ENCODE measurements at places on chromosomes 1 and 21. TPM values are rescaled to one million over a fixed set of nuclear protein-coding genes. Genes with fewer than 3 reads are reported as not detected.

Gene LCE2B
- not detected for total RNA-seq

Gene FTCD
- total RNA-seq: 0.41 TPM

Gene F3
- total RNA-seq: 43.3 TPM

Gene CDC42BPA
- 7.5 TPM for total RNA-seq

Gene SLC22A15
- total RNA-seq: 0.60 TPM

Gene ERG
- total RNA-seq: 0.25 TPM

Gene KLHDC9
- total RNA-seq: not detected

Gene PPM1J
- total RNA-seq: 0.10 TPM

DNA sequence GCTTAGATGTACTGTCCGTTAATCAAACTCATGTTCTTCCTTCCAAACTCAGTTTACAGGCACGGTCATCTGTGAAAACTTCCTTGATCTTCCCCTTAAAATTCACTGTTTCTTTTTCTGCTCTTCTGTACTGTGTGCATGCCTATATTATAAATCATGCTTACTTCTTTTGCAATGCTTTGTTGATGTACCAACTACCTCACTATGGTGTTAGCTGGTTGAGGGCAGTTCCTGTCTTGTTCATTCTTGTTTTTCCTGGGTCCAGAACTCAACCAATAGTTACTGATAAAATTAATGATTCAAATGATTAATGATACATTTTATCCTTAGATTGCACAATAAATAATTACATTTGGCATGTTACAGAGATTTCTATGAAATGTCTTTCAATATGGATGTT lies 163.8 kb downstream of the CHRM3 start:
- DNase-seq: no peak

- DNase-seq: no peak
Observed at GRCh38 chr21:41213021-41213420, 45.1 kb downstream of the BACE2 start.

DNA sequence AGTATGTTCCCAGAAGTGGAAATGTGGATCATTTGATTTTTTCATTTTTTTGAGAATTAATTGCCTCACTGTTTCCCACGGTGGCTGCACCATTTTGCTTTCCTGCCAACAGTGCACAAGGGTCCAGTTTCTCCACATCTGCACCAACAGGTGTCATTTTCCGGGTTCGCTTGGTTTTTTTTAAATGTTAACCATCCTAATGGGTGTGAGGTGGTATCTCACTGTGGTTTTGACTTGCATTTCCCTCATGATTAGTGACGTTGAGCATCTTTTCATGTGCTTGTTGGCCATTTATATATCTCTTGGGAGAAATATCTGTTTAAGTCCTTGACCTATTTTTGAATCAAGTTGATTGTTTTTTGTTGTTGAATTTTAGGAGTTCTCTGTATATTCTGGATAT lies 3.0 kb downstream of the COL6A2 start:
- DNase-seq: no peak

DNA sequence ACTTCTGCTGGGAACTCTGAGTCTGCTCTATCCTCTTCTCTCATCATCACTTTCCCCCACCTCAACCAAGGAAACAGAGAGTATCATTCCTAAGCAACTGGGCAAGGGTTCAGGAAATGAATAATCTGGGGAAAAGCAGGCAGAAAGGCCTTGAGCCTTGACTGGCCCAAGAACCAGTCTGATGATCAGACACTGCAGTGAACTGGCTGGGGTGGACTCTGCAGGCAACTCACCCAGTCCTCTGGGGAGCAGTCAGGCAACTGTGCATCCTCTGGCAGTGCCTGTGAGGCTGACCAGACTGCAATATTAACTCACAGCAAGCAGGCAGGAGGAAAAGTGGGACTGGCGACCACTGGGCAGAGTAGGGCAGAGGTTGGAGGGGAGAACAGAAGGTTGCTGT lies 991 bp downstream of the ANKRD35 start:
- DNase-seq: no peak

- DNase-seq: peak; percentile 29
Observed at GRCh38 chr1:64476251-64476952, 6.5 kb downstream of the CACHD1 start.

GRCh38 chr1:214927796-214928195 lies 154.7 kb upstream of the KCNK2 start:
- DNase-seq: no peak

- no peak for DNase-seq
Observed at GRCh38 chr21:44711327-44712202, at the start of gene TSPEAR. TSPEAR (minus strand) TSS chr21:44711572; CDS start chr21:44711514, 58 bp downstream.

DNA sequence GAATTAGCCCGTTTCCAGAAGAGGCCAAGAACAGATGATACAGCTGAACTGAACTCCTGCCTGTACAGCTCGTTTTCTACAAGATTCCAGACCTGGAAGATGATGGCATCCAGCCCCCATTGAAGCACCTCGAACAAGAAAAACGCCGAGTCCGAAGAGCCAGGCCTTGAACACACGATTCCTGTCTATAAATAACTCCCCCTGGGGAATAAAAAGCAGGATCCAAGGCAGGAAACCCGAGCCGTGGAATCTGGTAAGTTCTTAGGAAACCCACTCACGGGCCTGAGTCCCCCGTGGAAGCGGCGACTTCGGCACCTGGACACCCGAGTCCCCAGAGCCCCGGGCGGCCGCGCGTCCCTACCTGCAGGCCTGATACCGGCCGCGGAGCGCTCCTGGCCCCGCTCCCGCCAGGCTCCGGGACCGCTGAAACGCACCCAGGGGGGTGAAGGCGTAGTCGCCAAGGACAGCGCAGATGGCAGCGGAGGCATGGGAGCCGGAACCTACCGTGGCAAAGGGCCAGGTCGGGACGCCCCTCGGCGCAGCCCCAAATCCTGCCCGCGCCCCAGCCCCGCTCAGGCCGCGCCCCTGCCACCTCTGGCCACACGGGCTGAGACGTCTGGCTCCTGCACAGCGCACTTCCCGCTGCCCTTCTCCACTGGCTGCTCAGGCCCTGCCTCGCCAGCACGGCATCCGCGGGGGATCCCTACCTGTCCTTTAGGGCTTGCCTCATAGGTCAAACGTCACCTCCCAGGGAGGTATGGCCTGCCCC lies 14.0 kb upstream of the HLCS start:
- DNase-seq: no peak

DNA sequence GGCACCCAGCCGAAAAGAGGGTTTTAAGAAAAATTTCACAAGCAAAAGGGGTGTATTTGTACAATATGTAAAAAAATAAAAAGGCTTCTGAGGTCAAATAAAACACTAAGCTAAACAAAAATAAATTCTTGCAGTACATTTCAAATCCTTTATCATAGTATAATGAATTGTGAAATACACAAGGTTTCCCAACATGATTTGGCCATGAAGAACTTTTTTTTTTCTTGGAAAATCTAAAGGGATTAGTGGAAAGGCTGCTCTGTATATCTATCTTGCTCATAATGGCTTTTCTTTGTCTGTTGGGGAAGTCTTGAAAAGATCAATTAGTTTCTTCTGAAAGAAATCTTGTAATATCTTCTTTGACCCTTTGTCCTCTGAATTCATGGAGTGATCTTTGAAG lies 593.4 kb downstream of the PLPP3 start:
- no peak for DNase-seq

DNA sequence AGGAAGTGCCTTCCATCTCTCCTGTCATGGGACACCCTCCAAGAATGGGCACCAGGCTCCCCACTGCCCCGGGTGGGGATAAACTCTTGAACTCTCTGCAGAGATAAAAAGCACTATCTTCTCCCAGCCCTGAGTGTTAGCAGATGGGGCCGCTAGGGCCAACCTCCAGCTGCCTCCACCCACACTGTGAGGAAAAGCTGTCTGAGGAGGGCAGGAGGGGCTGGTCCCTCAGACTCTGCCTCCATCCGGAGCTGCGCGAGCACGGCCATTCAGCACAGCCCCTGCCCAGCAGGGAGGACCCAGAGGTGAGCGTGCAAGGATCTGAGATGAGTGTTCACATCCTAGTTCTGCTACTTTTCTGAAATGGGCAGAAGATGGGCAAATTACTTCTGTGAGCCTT lies 51.8 kb upstream of the TRABD2B start:
- no peak for DNase-seq

DNA sequence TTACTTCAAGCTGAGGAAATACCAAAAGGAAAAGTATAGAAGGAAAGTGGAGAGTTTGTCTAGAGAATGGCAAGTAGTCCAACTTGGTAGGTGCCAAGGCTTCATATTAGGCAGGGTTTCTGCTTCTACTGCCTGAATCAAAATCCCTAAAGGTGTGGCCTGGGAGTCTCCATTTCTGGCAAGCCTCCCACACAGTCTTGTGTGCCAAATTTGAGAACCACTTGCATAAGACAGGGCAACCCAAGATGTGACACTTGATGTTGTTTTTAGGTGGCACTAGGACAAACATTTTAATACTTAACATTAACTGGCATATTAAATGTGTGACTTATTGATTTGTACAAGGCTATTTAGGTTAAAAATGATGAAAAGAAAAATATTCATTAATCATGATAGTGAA lies 60.1 kb downstream of the ATG4C start:
- DNase-seq: no peak

GRCh38 chr1:206961668-206962067 lies 8.6 kb downstream of the FCAMR start:
- DNase-seq: no peak

GRCh38 chr1:59952065-59952464 lies 25.5 kb upstream of the CYP2J2 start:
- DNase-seq: no peak

DNA sequence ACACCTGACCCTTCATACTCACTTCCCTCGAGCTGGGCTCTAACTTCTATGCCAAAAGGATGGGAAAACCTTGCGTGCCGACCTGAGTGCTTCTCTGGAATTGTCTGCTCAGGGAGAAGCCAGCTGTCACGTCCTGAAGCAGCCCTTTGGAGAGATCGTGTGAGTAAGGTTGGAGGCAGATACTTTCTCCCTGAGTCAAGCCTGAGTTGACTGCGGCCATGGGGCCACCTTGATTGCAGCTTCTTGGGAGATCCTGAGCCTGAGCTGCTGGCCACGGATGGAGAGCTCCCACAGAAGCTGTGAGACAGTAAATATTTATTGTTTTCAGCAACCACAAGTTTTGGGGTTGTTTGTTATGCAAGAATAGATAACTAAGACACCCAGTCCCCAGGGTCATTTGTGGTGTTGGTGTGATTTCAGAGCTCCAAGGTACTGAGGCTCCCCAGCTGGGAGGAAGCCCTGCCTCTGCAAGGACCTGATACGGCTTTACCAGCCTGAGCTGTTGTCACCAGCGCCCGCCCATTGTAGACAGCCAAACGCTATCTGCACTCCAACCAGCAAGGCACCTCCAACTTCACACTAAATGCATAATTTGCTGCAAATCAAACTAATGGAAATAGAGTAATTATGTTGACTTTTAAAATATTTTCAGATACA lies 531.6 kb downstream of the PTPRU start:
- peak; percentile 19 for DNase-seq
